ENCODE measurements at places on chromosomes 12 and 14.
A peak's percentile ranks its signal among the peaks of the same experiment; 100 is the strongest.

DNA sequence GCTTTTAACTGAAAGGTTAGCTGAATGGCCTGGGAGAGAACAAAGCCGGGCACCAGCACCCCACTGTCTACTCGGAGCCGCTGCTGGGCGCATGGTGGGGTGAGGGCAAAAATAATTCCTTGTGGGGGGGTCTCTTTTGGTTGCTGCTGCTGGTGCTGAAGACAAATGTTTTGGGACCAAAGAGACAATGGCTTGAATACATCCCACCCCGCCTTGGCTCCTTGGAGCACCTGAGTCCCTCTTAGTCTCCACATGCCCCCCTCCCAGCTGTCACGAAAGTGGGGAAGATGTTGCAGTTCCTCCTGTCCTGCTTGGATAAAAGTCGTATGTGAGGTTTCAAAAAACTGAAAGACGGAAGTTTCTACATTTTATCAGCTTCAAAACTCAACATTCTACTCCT lies 85.0 kb downstream of the PIWIL1 start:
- DNase-seq = no peak

DNA sequence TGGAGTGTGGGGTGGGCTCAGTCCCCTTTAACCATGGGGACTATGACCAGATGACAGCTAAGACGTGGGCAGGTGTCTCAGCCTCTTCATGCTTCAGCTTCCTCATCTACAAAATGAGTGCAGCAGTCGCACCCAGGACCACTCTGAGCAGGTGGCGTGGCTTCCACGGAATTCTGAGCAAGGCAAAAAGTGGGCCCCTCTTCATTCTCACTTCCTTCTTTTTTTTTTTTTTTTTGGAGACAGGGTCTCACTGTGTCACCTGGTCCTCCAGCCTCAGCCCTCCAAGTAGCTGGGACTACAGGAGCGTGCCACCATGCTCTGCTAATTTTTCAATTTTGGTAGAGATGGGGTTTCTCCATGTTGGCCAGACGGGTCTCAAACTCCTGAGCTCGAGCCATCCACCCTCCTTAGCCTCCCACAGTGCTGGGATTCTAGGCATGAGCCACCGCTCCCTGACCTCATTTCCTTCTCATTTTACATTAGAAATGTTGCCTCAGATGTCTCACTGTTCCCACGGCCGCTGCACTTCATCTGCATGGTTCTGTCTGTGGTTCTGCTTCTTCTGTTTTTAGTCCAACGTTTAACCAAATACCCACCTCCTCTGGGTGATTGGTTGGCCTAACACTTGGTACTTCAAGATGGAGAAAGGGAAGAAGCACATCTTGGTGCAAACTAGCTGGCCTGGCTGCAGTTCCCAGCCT lies 41.3 kb upstream of the BCL7A start:
- DNase-seq = no peak

GRCh38 chr14:68174446-68174845 lies 354.9 kb downstream of the RAD51B start:
- no peak for DNase-seq

GRCh38 chr12:12684375-12685106 lies 11.4 kb downstream of the GPR19 start:
- peak; percentile 43 for DNase-seq

- peak; percentile 46 for DNase-seq
Observed at GRCh38 chr14:100146531-100147091, 12.8 kb downstream of the DEGS2 start.

GRCh38 chr12:19432309-19433170 lies 6.8 kb upstream of the AEBP2 start:
- DNase-seq = no peak

DNA sequence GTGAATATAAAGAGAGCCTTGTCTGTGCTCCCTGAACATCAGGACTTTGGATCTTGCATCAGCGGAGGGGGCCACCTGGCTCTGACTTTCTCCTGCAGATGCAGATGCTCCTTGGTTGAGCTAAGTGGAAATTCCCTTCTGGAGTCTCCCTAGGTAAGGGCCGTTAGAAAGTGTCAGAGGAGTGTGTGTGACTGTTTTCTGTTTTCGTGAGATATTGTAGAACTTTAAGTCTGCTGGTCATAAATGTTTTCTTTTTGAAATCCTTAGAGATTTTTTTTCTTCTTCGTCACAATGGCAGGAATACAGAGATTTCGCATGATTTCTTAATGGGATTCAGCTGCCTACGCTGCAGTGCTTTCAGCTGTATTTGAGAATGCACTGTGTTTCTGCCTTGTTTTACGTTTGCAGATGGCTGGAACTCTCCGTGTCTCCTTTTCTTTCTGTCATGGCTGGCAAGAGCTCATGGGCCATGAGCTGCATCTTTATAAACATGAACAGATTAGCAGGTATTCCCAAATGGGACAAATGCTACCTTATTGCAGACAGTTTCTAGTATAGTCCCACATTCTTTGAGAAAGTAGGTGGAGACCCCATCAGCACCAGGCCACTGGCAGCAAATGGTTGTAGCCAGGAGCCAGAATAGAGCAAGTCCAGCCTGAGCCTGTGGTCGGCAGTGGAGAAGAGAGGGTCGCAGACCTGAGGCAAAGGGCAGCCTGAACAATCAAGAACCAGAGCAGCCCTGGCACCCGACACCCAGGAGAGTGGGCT lies 76.2 kb upstream of the FRMD6 start:
- DNase-seq = no peak

DNA sequence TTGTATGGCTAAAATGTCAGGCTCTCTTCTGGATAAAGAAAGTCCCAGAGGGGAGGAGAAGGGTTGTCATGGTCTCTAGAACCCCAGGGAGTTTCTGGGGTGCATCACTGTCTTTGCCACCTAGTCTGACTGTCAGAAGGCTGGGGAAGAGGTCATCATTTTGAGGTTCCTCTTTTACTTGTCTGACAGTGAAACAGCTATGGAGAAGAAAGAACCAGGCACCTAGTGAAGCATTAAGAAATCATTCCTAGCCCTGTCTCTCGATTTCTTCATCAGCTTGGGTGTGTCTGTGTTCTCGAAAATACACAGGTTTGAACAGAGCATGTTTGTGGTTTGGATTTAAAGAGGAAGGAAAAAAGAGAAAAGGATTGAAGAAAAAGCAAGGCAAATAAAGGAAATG lies 158.7 kb upstream of the LRIG3 start:
- no peak for DNase-seq

GRCh38 chr12:14185427-14186192 lies 179.9 kb upstream of the ATF7IP start:
- peak; percentile 44 for DNase-seq

- peak; percentile 81 for DNase-seq
Observed at GRCh38 chr14:61269321-61270083, 11.6 kb downstream of the TMEM30B start.

DNA sequence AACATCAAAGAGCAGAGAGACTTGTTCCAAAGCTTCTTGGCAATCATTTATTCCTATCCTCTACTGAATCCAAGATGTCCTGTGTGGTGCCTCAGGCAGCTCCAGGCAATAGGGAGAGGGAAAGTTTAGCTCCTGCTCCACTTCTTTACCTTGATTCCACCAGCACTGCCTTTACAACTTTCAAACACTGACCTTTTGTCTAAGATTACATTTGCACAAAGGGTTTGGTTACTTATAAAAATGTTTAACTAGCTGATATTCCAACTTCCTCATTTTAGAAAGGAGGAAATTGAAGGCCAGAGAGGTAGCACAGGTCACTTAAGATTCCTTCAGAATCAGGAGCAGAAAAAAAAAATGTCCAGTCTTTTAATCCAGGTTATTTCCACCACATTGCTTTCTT lies 192.7 kb downstream of the BTG1 start:
- DNase-seq = no peak

GRCh38 chr12:15851045-15851620 lies 31.1 kb upstream of the STRAP start:
- no peak for DNase-seq

GRCh38 chr12:67391034-67391433 lies 121.9 kb downstream of the CAND1 start:
- DNase-seq = no peak

GRCh38 chr12:24541193-24541871 lies 407.6 kb downstream of the BCAT1 start:
- no peak for DNase-seq

DNA sequence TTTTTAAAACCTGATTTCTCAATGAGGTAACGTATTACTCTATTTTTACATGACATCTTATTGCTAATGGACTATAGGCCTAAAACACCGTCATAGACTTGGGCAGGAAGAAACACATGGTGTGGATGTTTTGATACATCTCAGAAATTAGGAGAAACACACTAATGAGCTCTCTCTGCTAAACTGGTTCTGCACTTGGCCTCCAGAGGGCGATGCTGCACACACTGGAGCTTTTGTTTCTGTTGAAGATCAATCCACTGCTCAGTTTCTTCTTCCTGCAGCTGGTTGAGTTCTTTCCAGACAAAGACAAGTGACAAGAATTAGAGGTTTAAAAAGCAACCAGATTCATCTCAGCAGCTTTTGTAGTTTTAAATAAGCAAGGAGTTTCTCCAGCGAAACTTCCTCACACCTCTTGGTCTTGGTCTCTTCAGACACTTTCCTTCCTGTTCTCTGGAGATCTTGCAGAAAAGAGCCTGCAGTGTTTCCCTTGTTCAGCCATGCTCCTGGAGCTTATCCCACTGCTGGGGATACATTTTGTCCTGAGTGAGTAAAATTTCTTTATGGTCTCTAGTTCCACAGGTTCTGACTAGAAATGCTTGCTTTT lies 178.5 kb upstream of the OR4E1 start:
- DNase-seq = peak; percentile 70

GRCh38 chr12:9717070-9717925 lies 15.6 kb downstream of the CLECL1 start:
- DNase-seq = no peak

- DNase-seq = no peak
Observed at GRCh38 chr12:108125073-108125472, 4.0 kb upstream of the WSCD2 start.

- DNase-seq = no peak
Observed at GRCh38 chr14:68404146-68404527, 388.7 kb downstream of the ZFP36L1 start.

- DNase-seq = no peak
Observed at GRCh38 chr12:63212316-63212715, 61.3 kb upstream of the AVPR1A start.

GRCh38 chr12:77553976-77554619 lies 276.6 kb upstream of the NAV3 start:
- DNase-seq = no peak

DNA sequence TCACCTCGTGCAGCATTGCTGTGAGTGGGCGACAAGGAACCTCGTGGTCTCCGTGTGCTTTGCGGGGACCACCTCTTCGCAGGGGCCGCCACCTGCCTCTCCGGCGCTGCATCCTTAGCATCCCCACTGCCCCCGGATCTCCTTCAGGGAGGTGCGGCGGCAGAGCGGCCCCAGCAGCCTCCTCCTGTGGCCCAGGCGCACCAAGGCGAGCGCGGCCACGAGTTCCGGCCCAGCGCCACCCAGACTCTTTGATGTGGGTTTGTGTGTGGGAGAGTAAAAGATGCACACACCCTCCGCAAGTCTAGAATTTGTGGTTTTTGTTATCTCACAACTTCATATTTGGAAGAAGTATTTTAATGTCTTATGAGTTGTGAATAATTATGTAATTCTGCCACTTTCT lies 118.8 kb upstream of the DIO3 start:
- peak; percentile 32 for DNase-seq

GRCh38 chr12:64237382-64237781 lies 15.3 kb upstream of the KICS2 start:
- no peak for DNase-seq

GRCh38 chr12:91975891-91976290 lies 169.8 kb downstream of the BTG1 start:
- no peak for DNase-seq

DNA sequence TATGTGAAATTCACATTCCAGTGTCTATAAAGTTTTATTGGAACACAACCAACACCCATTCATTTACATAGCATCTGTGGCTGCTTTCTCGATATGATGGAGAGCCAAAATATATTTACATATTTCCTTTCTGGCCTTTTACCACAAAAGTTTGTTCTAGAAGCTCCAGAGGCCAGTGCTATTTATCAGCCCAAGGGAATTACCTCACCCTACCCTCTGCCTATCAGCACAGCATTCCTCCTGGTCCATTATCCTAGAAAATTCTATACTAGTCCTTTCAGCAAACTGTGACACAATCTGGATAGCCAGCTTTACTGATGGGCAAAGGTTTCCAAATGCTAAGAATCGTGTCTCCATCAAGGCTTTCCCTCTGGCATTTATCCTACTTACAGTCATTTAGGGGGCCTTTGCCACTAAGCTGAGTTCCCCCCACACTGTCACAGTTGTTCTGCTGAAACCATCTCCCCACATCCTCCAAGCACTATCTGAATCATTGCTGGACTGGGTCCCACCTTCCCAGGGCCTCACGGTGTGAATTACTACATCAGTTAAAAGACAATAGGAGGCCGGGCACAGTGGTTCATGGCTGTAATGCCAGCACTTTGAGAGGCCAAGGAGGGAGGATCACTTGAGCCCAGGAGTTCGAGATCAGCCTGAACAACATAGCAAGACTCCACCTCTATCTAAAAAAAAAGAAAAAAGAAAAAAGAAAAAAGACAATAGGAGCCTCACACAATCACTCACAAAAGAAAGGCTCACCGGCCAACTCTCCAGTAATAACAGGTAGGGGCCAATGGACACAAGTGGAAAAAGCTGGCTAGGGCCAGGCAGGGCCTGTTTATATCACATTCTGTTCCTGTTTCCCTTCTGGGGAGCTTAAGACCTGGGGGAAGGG lies 12.1 kb downstream of the SYNE3 start:
- DNase-seq = no peak

DNA sequence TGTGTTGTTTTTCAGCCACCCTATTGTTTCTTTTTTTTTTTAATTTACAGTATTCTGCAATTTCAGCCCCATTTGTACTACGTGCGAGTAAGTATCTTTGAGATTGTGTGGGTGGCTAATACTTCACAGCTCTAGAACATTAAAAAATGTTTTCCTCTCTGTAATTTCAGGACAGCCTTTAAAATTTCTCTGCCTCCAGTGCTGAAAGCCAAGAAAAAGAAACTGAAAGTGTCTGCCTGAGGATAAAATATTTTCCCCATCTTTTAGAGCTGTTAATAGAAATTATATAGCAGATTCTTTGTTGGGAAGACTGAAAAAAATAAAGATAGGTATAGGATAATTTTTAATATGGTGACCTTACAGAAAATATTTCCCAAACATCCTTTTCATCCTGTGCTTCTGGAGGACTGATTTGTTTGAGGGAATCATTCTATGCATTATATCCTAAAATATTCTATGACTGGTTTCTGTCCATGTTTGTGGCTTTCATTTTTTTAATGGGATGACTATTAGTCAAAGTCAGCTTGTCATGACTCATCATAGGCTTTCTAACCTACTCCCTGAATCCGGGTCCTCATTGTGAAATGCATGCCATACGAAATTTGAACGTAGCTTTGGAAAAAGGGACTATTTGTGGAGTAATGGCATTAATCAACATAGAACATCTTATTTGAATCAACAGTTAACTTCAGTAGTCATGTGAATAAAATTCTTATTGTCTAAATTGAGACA lies 10.8 kb upstream of the TCTN2 start:
- no peak for DNase-seq

DNA sequence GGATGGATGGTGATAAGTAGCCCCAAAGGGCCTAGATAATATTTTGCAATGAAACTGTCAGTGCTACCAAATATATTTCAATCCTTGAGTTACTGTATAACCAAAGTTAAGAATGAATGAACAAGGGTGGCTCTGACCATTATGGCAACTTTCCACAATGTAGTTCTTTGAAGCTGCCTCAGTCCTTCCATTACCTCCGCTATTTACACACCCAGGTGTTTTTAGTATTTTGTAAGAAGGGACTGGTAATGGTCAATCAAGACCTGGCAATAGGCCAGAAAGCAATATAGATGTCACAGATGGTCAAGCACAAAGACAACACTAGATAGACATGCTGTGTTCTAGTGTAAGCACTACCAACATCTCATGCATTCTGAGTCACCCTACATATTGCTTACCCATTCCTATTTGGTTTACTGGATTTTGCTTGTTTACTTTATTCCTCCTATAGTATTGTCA lies 16.3 kb downstream of the DUSP16 start:
- no peak for DNase-seq
